ENCODE measurements at places on chromosomes 1 and 21. TPM values are rescaled to one million over a fixed set of nuclear protein-coding genes. Genes with fewer than 3 reads are reported as not detected.

Gene MSH4
- polyA plus RNA-seq = 0.89 TPM

Gene RAP1GAP
- 1.6 TPM for polyA plus RNA-seq

Gene MAN1C1
- polyA plus RNA-seq = 18.4 TPM

Gene PLA2G2D
- 1.6 TPM for polyA plus RNA-seq

Gene LCE2A
- 1.3 TPM for polyA plus RNA-seq

Gene AIRE
- 52.2 TPM for polyA plus RNA-seq

Gene KIF14
- polyA plus RNA-seq = 1.4 TPM

Gene KRTAP19-1
- 0.14 TPM for polyA plus RNA-seq

Gene KCNJ10
- 0.27 TPM for polyA plus RNA-seq

Gene RNF186
- polyA plus RNA-seq = 0.34 TPM

Gene CACNA1E
- polyA plus RNA-seq = 0.09 TPM

Gene DIPK1A
- polyA plus RNA-seq = 13.1 TPM

Gene CYP4Z1
- polyA plus RNA-seq = 1.7 TPM

Gene NCAM2
- polyA plus RNA-seq = 0.34 TPM

Gene GREM2
- 0.09 TPM for polyA plus RNA-seq

Gene NSUN4
- polyA plus RNA-seq = 10.0 TPM

Gene CRP
- polyA plus RNA-seq = 1.3 TPM

Gene PIGP
- polyA plus RNA-seq = 40.6 TPM

Gene PDZK1IP1
- 16.4 TPM for polyA plus RNA-seq

Gene NUP210L
- 0.05 TPM for polyA plus RNA-seq

Gene REN
- polyA plus RNA-seq = 1.9 TPM

Gene KRTAP7-1
- 0.23 TPM for polyA plus RNA-seq

Gene DDR2
- 2.1 TPM for polyA plus RNA-seq

Gene DTL
- polyA plus RNA-seq = 0.71 TPM

Gene MRPL20
- polyA plus RNA-seq = 140 TPM

Gene FAM163A
- polyA plus RNA-seq = 3.2 TPM

Gene ELOVL1
- polyA plus RNA-seq = 44.8 TPM

Gene CASQ1
- polyA plus RNA-seq = 0.66 TPM

Gene ANGPTL7
- 1.5 TPM for polyA plus RNA-seq

Gene CFAP74
- 0.16 TPM for polyA plus RNA-seq

Gene DDOST
- polyA plus RNA-seq = 93.0 TPM

Gene CRYZ
- polyA plus RNA-seq = 38.8 TPM

Gene HES3
- polyA plus RNA-seq = not detected

Gene FCAMR
- polyA plus RNA-seq = 0.43 TPM

Gene ZBTB18
- 47.3 TPM for polyA plus RNA-seq

Gene PLD5
- polyA plus RNA-seq = 0.25 TPM

Gene CCDC27
- 0.02 TPM for polyA plus RNA-seq

Gene CNKSR1
- 9.5 TPM for polyA plus RNA-seq

Gene RGS4
- 0.84 TPM for polyA plus RNA-seq

Gene ETV3
- 14.3 TPM for polyA plus RNA-seq

Gene TDRD5
- polyA plus RNA-seq = 0.66 TPM

Data from thymus (tissue), 14 donors.